ENCODE measurements at places on chromosomes 1 and 21.

GRCh38 chr1:153647346-153647714, 11.2 kb upstream of the SNAPIN start:
- DNase-seq: no peak

DNA sequence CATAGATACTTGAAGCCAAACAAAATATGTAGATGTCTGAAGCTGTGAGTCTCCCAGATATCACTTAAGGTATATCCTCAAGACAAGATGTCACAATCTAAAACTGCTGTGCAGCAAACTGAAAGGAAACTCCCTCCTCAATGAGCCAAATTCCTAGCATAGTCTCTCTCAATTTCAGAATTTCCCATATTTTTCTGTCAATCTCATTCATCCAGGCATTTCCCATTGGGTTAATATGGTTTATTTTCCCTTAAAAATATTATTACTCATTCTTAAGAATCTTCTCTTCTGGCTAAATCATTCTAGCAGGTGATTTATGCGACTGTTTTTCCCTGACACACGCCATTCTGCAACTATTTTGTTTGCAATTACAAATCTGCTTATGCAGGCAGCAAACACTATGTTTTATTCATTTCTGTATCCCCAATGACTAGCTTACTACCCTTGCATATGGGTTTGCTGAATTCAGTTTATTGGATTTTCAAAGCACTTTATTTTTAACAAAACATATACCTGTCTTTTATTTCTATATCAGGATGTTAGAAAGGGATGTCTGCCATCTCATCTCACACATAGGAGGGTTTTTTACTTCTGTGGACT, 69.9 kb downstream of the TNFSF4 start:
- DNase-seq: no peak

GRCh38 chr1:113918243-113918642, 10.9 kb upstream of the HIPK1 start:
- DNase-seq: no peak

- DNase-seq: no peak
Measured at GRCh38 chr1:58618303-58618702, 41.3 kb upstream of the TACSTD2 start.

DNA sequence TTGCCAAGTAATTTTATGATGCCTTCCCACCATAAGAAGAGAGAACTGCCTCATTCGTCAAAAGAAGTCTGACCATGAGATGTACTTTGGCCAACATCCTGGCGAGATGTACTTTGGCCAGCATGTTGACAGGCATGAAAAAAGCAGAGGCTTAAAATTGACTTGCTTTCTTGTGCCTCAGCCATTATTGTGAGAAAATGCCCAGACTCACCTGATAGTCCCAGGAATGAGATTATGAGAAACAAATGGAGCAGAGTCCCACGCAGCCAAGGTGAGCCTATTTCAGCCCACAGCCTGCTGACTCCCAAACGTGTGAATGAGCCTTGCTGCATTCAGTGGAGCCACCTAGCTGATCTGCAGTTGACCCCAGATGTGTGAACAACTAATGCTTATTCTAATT, 43.5 kb upstream of the ZNF644 start:
- no peak for DNase-seq

GRCh38 chr21:42226626-42227025, 7.7 kb downstream of the ABCG1 start:
- DNase-seq: no peak

- DNase-seq: no peak
Measured at GRCh38 chr1:162861101-162861500, at the start of gene CCDC190. CCDC190 (minus strand) TSS chr1:162861175; CDS start chr1:162859646, 1,529 bp downstream.

GRCh38 chr21:29431178-29431577, 132.5 kb downstream of the BACH1 start:
- DNase-seq: no peak

- DNase-seq: no peak
Measured at GRCh38 chr1:29298246-29298645, 61.9 kb downstream of the PTPRU start.

- no peak for DNase-seq
Measured at GRCh38 chr1:151593730-151594129, 18.1 kb upstream of the SNX27 start.

GRCh38 chr21:34546542-34546941, 34.5 kb upstream of the KCNE1 start:
- DNase-seq: no peak

GRCh38 chr1:195697130-195697529, 911.1 kb downstream of the KCNT2 start:
- DNase-seq: no peak

DNA sequence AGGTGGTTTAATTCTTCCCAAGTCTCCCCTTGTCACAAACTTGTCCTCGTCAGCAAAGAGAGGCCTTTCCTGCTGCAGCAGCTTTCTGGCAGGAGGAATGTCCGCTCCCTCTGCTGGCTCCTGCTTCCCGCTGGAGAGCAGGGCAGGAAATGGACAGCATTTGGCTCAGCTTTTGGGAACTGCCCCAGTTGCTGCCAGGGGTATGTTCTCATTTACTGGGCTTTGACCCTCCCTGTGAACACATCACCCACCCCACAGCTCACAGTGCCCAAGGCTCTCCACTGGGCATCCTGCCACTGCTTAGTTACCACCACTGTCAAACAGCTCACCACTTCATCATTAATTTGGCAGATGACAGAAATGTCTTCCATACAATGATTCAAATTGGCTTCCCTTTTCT, 75.4 kb downstream of the MRPL37 start:
- no peak for DNase-seq

Measured in NT2/D1 (cell line).